T-cell (primary cell): ENCODE measurements at places on chromosomes 5 and 9. TPM values are rescaled to one million over a fixed set of nuclear protein-coding genes. Genes with fewer than 3 reads are reported as not detected.

OCLN gene
- 4.2 TPM for total RNA-seq

IRX1 gene
- not detected for total RNA-seq

DNA sequence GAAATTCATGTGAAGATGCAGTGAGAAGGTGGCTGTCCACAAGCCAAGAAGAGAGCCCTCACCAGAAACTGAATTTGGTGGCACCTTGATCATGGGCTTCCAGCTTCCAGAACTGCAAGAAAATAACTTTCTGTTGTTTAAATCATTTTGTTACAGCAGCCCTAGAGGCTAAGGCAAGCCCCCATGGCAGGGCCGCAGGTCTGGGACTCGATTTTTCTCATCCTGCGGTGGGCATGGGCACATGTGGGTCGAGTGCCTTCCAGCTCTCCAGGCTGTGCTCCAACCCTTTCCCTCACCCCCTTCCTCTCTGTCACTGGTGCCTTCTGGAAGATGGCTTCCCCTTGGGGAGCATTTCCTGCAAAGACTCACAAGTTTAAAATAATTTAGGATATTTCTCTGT is 40.7 kb downstream of the AHRR start:
- H3K27me3 ChIP-seq, result no peaks in the 10 kb centered on the region
- H3K36me3 ChIP-seq, result no peaks in the 10 kb centered on the region
- DNase-seq, result no peak
- H3K27ac ChIP-seq, result no peak overlapping the region
- no peaks in the 10 kb centered on the region for H3K4me1 ChIP-seq

- H3K36me3 ChIP-seq, result no peaks in the 10 kb centered on the region
- no peak overlapping the region for H3K4me3 ChIP-seq
- H3K27me3 ChIP-seq, result no peaks in the 10 kb centered on the region
- DNase-seq, result no peak
- H3K4me1 ChIP-seq, result no peaks in the 10 kb centered on the region
Measured at GRCh38 chr5:126736141-126736540, 40.8 kb upstream of the LMNB1 start.

GRCh38 chr5:40551496-40552491 is 127.9 kb upstream of the PTGER4 start:
- H3K27me3 ChIP-seq, result no peaks in the 10 kb centered on the region
- no peak overlapping the region for H3K27ac ChIP-seq
- no peaks in the 10 kb centered on the region for H3K36me3 ChIP-seq
- H3K4me1 ChIP-seq, result no peaks in the 10 kb centered on the region

- H3K4me1 ChIP-seq, result no peaks in the 10 kb centered on the region
- no peak overlapping the region for H3K4me3 ChIP-seq
- H3K36me3 ChIP-seq, result peaks cover 44% of the 10 kb centered on the region
- H3K27ac ChIP-seq, result no peak overlapping the region
- DNase-seq, result no peak
Measured at GRCh38 chr5:80797428-80798024, 142.7 kb upstream of the DHFR start.

DNA sequence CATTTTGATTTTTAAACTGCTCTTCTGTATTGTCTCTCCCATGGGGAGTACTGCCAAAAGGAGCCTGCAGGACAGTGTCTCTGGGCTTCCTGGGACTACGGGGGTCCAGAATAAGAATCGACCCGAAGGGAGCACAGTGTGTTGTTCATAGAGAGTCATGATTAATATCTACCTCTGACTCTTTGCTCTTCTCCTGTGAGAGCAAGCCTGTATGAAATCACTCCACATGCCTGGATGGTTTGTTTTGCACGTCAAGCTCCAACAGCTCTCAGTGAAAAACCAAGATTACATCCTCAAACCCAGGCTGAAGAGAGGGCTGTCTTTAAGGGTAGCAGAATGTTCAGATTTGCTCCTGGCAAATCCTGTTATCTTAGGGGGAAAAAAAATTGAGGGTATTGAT is 1860.0 kb upstream of the WWC1 start:
- no peak for DNase-seq
- H3K36me3 ChIP-seq, result no peaks in the 10 kb centered on the region
- H3K27ac ChIP-seq, result no peak overlapping the region
- no peak overlapping the region for H3K4me3 ChIP-seq
- H3K27me3 ChIP-seq, result no peaks in the 10 kb centered on the region

- no peak overlapping the region for H3K4me3 ChIP-seq
- no peak for DNase-seq
- peaks cover 3% of the 10 kb centered on the region for H3K4me1 ChIP-seq
- H3K36me3 ChIP-seq, result no peaks in the 10 kb centered on the region
- H3K27ac ChIP-seq, result no peak overlapping the region
- no peaks in the 10 kb centered on the region for H3K27me3 ChIP-seq
Measured at GRCh38 chr9:132994410-132995120, 16.1 kb downstream of the GFI1B start.

GRCh38 chr5:144189800-144190429 is 19.2 kb downstream of the KCTD16 start:
- H3K27ac ChIP-seq, result peak overlapping the region; percentile 93
- H3K4me3 ChIP-seq, result no peak overlapping the region
- H3K27me3 ChIP-seq, result no peaks in the 10 kb centered on the region

DNA sequence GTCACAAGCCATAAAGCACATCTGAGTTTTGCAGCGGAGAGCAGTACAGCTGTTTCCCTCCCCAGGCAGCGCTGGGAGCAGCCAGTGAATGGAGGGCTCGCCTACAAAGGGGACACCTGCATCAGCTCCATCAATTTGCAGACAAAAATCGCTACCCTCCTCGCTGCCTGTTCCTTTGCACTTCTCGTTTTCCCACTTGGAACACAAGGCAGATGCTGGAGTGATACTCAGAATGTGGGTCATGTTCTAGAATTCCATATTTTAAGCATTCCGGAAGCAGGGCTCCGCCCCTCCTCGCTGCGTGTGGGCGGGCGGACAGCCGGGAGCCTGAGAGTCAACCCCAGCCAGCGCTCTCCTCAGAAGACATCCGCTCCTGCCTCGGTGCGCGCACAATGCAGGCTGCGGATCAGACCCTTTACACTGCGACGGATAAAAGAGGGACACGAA is 92.1 kb downstream of the LMNB1 start:
- H3K27me3 ChIP-seq, result no peaks in the 10 kb centered on the region
- no peak for DNase-seq
- H3K27ac ChIP-seq, result no peak overlapping the region
- H3K36me3 ChIP-seq, result no peaks in the 10 kb centered on the region
- H3K4me1 ChIP-seq, result peaks cover 8% of the 10 kb centered on the region
- H3K4me3 ChIP-seq, result peak overlapping the region; percentile 29

DNA sequence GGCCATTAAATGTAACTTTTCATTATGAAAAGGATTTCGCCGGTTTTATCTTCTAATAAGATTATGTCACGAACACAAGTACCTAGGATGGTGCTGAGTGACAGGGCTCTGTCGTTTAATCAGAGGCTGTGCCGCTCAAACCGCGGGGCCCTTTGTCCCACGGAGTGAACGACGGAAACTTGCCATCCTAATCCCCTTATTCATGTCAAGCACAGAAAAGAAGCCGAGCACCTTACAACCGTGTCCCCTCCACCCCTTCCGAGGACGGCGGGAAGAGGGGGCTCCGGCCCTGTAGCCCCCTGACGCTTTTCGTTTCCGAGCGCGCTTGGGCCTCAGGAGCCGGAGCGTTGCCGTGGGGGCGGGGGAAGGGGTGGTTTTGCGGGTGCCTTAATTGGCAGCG is 11.2 kb downstream of the LMX1B start:
- no peak overlapping the region for H3K4me3 ChIP-seq
- peaks cover 96% of the 10 kb centered on the region for H3K27me3 ChIP-seq
- peaks cover 3% of the 10 kb centered on the region for H3K4me1 ChIP-seq
- H3K36me3 ChIP-seq, result no peaks in the 10 kb centered on the region
- H3K27ac ChIP-seq, result no peak overlapping the region
- no peak for DNase-seq

DNA sequence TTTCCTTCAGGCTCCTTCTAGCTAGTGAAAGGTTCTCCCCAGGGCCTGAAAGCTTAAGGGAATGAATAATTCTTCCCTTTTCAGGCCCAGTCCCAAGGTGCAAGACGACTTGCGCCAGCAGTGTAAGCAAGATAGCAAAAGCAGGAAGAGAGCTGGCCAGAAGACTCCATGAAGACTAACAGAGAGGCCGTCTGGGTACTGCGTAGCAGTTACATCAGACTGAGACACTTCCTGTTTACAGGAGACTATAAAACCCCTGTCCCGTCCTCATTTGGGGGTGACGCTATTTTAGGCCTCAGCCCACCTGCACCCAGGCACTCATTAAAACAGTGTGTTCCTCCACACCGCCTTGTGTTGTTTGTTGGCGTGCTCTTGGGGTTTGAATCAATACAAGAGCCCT is 90.7 kb upstream of the MOCS2 start:
- no peak for DNase-seq
- H3K27me3 ChIP-seq, result peaks cover 2% of the 10 kb centered on the region
- no peaks in the 10 kb centered on the region for H3K4me1 ChIP-seq

AHRR gene
- 0.55 TPM for total RNA-seq

FCN1 gene
- 1.8 TPM for total RNA-seq

DNA sequence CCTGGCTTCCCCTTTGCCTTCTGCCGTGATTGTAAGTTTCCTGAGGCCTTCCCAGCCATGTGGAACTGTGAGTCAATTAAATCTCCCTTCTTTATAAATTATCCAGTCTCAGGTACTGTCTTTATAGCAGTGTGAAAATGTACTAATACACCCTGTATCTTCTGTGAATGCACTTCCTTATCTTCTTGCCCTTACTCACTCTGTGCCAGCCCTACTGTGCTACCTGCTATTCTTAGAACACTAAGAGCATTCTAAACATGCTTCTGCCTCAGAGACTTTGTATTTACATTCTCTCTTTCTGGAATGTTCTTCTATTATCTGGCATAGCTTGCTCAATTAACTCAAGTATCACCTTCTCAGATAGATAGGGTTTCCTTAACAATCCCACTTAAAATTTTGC is 164.4 kb upstream of the EDIL3 start:
- DNase-seq, result no peak
- H3K4me3 ChIP-seq, result no peak overlapping the region
- no peaks in the 10 kb centered on the region for H3K4me1 ChIP-seq
- no peak overlapping the region for H3K27ac ChIP-seq

- peak overlapping the region; percentile 21 for H3K27ac ChIP-seq
- H3K36me3 ChIP-seq, result no peaks in the 10 kb centered on the region
- peaks cover 68% of the 10 kb centered on the region for H3K4me1 ChIP-seq
- DNase-seq, result peak; percentile 42
- no peaks in the 10 kb centered on the region for H3K27me3 ChIP-seq
Measured at GRCh38 chr5:56829137-56829908, 14.0 kb downstream of the MAP3K1 start.

FOXD1 gene
- total RNA-seq, result not detected

ANKRD18B gene
- total RNA-seq, result not detected

- H3K36me3 ChIP-seq, result no peaks in the 10 kb centered on the region
- H3K4me1 ChIP-seq, result no peaks in the 10 kb centered on the region
- no peak overlapping the region for H3K4me3 ChIP-seq
- no peaks in the 10 kb centered on the region for H3K27me3 ChIP-seq
- H3K27ac ChIP-seq, result no peak overlapping the region
Measured at GRCh38 chr9:7906783-7907550, 107.4 kb upstream of the DMAC1 start.

DNA sequence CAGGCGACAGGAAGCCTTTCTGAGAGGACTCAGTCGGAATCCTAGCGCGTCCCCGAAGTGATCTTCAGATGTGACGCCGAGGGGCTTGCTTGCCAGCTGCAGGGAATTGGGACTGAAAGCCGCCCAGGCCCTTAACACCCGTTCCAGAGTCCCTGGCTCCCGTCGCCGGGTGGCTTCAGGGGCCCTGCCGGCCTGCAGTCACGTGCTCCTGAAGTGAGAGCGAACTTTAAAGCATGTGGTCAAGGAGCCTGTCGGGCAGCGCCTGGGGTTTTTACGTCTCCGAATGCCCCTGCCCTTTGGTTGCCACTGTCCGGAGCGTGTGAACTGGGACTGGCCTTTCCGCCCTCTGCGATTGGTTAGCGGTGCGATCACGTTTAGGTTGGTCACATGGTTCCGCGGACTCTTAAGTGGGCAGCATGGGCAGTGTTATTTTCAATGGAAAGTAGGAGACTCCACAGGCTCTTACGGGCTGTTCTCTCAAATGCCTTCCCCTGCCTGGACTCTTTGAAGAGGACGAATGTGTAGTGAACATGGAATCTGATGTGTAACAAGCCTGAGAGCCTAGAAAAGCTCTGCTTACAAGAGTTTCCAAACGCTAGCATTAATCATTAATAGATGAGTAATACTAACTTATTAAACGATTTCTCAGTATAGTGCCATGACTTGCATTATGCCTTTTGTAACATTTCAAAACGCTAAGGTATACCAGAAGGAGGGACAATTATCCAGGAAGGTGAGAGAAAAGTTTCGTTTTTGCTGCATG is 1.9 kb downstream of the VLDLR start:
- H3K36me3 ChIP-seq, result no peaks in the 10 kb centered on the region
- DNase-seq, result no peak
- H3K27ac ChIP-seq, result no peak overlapping the region
- H3K27me3 ChIP-seq, result peaks cover 18% of the 10 kb centered on the region
- H3K4me1 ChIP-seq, result no peaks in the 10 kb centered on the region
- H3K4me3 ChIP-seq, result peak overlapping the region; percentile 65

DNA sequence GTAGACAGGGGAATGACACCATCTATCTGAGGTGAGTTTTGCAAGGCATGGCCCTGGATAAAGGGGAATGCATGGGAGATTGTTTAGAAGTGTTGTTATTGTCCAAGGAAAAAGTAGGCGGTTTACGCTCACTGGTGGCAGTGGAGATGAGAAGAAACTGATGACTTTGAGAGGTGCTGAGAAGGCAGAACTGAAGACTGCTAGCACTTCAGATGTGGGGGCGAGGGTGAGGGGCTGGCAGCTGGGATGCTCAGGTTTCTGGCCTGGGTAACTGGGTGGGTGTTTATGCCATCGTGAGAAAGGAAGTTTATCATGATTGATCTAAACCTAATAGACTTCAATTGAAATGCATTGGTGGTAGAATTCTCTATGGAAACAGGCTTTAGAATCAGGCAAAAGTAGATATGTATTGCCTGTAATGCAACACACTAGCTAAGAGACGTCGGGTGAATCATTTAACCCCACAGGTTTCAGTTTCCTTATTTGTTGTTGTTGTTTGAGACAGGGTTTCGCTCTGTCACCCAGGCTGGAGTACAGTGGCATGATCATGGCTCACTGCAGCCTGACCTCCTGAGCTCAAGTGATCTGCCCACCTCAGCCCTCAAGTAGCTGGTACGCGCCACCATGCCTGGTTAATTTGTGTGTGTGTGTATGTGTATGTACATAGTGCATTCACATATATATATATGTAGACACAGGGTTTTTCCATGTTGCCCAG is 123.5 kb downstream of the SLC24A2 start:
- no peak for DNase-seq
- H3K27me3 ChIP-seq, result no peaks in the 10 kb centered on the region
- H3K4me3 ChIP-seq, result no peak overlapping the region
- H3K36me3 ChIP-seq, result no peaks in the 10 kb centered on the region
- H3K4me1 ChIP-seq, result no peaks in the 10 kb centered on the region

CYLC2 gene
- total RNA-seq, result not detected

DNA sequence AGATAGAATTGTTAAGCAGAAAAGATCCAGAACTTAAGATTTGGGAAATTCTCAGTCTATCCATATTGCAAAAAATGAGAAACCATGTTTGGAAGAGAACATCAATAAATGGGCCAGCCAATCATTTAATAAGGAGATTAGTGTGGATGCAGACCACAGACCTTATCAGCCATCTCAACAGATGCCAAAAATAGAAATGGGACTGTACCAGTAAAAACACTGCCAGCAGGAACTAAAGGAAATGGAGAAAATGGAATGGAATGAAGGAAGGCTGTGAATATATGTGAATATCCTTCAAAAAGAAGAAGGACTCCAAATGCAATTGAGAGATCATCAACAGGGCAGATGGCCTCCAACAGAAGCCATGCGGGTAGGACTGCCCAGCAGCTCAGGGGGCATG is 52.7 kb upstream of the ZNF618 start:
- H3K4me3 ChIP-seq, result no peak overlapping the region
- no peak overlapping the region for H3K27ac ChIP-seq
- H3K36me3 ChIP-seq, result no peaks in the 10 kb centered on the region
- no peaks in the 10 kb centered on the region for H3K27me3 ChIP-seq
